ENCODE measurements at places on chromosomes 5 and 9.

GRCh38 chr5:176836811-176837706 is 26.7 kb downstream of the UNC5A start:
- DNase-seq: no peak

DNA sequence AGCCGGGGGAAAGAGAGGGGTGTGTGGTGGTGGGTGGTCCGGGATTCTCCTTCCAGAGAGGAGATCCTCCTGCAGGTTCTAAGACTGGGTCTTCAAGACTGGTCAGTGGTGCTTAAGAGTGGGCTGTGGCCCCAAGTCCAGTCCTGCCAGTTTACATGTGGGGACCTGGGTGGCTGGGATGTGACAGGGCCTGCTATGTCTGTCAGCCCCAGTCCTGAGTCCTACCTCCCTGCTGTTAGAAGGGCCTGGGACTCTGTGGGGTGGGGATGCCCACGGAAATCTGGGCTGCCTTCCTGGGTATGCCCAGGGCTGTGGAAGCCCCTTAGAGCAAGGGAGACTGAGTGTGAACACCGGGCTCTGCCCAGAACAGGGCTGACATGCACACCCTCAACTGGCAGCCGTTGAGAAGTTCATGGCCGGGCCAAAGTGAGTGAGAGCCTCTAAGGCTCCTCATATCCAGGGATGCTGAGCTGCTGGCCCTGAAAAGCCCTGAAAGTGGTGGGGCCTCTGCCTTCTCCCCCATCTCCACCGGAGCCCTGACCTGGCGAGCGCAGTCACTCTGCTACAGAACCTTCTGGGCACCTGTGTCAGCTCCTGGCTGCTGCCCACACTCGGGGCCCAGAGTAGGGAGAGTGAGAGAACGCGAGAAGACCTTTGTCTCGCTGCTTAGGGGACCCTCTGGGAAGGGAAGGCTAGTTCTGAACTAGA is 1.7 kb downstream of the PHF2 start:
- peak; percentile 13 for DNase-seq

DNA sequence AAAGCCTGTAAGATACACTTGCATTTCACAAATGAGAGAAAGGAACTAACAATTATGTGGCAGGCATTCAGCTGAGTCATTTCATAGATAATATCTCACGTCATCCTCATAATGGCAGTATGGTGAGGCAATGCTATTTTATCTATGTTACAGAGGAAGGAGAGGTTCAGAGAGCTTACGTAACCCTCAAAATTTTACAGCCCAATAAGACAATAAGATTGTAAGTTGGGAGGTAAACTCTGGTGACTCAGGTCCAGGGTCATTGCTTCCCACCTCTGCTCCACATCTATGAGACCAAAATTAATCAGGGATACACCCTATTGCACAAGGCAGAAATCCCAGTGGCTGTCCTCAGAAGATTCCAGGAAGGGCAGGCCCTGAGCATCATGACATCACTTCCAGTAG is 309.7 kb downstream of the NSG2 start:
- DNase-seq: peak; percentile 81

- no peak for DNase-seq
Measured at GRCh38 chr9:38032266-38033110, 36.5 kb downstream of the SHB start.

DNA sequence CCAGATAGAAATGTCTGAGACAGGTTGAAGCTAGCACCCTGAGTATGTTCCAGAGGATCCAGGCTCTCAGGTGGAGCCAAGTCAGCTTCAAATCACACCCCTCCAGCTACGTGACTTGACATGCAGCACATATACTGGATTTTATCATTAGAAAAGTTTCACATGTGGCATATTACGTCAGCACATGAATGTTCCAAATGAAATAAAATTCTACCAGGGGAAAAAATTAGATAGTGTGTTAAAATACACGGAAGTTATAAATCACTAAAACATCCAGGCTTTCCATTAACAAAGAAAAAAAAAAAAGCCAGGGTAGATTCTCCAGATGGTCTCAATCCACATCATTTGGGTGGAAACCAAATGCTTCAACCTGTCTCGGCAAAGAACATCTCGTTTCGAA is 251.6 kb downstream of the MPDZ start:
- DNase-seq: no peak

- DNase-seq: peak; percentile 47
Measured at GRCh38 chr5:171893290-171893886, 107.8 kb downstream of the SMIM23 start.

DNA sequence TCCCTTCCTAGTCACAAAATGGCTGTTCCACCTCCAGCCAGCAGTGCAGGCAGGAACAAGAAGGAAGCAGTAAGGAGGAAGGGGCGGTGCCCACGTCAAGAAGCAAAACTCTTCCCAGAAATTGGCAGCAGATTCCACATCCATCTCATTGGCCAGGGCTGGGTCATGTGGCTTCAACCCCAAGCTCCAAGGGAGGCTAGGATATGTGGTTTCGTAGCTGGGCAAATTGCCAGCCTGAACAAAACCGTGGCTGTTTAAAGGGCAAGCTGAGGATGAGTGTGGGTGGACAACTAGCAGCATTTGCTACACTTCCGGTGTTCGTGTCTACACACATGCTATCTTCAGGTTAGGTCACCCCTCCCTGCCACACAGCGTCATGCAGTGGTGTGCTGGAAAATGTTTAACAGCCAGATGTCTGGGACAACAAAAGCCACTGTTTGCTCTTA is 92.1 kb upstream of the MAP1B start:
- peak; percentile 37 for DNase-seq

DNA sequence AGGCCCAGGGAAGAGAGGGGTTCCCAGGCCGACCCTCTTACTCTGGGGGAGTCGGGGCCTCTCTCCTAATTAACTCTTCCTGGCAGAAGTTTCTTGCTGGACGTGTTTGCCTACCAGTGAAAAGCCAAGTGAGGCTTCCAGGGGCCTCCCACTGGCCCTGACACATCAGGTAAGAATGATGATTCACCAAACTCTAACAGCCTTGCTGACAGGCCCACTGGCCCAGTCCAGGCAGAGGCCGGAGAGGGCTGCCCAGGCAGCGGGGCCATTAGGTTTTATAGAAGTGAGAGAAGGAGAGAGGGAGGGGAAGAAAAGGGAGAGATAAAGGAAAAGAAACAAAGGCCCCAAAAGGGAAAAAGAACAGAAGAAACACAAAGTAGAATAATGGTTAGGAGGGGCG is 50.8 kb upstream of the FOXE1 start:
- DNase-seq: peak; percentile 97

GRCh38 chr9:85949586-85950335 is 8.8 kb downstream of the NAA35 start:
- no peak for DNase-seq

DNA sequence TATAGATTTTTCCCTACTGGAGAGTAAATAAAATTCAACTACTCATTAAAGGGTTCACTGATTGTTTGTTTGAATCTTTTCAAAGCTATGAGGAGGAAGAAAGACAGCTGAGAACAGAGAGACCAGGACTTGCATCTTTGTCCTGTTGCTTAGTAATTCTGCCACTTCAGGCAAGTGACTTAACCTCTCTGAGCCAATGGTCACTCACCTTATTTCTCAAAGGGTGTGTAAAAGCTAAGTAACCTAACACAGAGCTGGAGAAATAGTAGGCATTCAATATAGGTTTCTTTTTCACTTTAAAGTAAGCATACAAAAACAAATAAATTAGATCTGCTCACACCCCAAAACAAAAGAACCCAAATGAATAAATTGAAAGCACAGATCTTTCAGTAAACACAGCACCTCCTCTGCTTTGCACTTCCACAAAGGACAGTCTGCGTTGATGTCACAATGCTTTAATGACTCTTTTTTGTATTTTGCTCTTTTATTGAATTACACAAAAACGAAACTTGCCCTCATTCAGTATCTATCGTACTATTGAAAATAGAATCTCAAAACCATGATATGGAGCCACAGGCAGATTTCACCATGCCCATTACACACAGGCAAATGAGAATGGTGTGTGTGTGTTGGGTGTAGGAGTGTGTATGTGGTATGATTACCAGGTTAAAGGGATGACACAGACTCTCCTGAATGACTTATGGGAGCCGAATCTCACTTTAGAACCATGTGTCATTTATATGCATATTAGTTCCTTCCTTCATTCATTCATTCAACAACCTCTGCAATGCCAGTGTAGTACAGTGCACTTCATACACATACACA is 166.0 kb downstream of the EBF1 start:
- DNase-seq: no peak

- DNase-seq: no peak
Measured at GRCh38 chr5:132492386-132493125, 2.0 kb upstream of the IRF1 start.

DNA sequence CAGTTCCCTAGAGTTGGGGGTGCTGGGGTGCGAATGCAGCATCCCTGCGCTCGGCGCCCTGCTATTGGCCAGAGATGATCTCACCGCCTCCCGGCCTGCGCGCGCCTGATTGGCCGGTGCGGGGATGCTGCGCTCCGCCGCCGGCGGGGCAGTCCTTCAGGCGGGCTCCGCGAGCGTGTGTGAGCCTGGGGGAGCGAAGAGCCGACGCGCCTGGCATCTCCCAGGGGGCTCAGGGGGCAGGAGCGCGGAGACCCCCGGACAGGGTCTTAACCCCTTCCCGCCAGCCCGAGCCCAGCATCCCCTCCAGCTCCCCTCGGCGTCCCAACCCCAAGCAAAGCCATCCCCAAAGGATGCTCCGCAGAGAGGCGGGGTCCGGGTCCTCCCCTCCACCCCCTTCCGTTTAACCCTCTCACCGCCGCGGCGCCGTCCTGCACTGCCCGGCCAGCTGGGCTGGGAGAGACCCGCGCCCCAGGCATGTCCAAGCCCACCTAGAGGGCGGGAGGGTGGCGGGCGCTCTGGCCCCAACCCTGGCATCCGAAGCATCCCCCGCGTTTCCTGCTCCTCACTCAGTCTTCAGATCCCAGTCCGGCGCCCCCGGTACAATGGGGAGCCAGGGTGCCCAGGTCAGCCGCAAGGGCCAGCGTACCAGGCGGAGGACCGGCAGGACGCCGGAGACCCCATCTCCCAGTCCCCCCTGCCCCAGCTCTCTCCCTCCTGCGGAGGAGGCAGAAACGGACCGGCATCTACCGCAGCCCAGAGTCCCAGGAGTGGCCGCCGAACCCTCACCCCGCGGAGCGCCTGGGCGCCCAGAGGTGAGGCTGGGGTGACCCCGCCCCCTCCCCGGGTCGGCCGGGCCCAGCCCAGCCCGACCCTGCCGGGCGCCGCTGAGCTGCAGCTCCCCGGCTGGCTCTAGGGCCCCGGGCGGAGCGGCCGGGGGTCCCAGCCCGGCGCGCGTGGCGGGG is 19.3 kb upstream of the TOR2A start:
- peak; percentile 42 for DNase-seq

DNA sequence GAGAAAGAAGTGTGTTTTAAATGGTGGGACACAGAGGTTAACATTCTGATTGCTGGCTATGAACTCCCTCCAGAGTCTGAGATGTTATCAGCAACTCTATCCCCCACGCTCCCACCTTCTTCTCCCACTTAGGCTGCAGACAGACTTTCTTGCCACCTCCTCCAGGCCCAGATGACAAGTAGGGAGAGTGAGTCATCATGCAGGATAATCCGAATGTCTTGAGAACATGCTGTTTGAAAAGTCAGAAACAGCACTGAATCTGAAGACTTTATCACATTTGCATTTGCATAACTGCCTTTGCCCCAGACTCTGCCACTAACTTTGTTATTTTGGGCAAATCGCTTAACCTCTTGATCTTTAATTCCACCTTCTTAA is 139.8 kb downstream of the ESM1 start:
- DNase-seq: peak; percentile 75

DNA sequence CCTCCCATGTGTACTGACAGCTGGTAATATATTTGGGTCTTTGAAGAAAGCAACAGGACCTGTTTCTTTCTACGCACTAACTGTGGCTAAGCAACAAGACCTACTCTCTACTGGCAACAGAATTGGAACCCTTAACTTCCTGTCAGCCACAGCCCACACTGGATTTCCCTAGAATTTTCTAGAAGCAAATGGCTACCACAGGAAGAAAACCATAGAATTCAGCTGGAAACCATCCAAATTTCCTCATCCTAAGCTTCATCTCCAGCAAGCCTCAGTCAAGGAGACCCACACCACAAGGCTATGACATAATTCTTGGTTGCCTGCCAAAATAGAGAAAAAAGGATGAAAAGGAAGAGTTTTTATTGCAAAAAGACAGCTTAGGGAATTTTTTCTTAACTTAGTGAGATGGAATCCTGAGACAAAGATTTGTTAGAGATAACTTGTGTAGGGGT is 171.8 kb upstream of the TNC start:
- DNase-seq: peak; percentile 49

DNA sequence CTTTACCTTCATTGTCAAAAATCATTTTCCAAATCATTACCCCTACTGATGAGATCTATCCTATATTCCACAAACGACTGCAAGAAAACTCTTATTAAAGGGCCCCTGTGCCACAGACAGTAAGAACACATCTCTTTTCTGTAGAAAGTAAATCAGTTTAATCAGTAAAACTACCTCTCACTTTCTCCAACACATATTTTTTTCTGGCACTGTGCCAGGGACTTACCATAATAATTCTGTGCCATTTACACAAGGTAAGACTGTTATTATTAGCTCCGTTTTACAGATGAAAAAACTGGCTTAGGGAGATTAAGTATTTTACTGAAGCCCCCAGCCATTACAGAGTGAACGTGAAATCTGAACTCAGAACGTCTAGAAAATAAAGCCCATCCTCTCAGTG is 587.0 kb upstream of the COX7C start:
- DNase-seq: no peak

DNA sequence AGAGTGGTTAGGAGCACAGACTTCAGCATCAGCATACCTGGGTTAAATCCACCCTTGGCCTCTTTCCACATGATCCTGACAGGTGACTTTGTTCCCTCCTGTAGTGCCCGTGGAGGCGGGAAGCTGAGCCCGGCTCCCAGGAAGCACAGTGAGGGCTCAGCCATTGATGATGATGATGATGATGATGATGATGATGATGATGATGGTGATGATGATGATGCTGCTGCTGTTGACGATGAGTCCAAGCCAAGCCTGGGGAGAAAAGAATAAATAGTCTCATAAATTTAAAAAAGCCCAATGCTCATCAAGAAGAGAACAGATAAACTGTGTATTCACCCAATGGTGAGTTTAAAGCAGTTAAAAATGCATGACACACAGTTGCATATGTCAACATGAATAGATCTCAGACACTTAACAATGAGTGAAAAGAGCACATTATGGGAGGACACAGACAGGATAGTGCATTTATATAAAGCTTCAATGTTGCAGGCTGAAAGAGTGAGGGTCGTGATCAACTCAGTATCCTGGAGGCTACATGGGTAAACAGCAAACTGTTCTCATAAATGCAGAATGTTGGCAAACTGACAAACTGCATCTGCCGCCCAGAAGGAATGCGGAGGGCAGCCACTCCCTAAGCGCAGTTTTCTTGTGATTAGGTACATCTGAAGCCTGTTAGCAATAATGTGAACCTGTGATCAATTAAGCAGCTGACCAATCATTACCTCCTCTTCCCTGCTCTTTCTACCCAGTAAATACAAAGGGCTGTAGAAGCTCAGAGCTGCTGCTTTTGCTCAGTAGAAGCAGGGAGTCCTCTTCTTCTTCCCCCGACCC is 11.7 kb upstream of the CFAP157 start:
- peak; percentile 34 for DNase-seq

- peak; percentile 38 for DNase-seq
Measured at GRCh38 chr5:26482810-26483375, 555.5 kb downstream of the CDH9 start.

- no peak for DNase-seq
Measured at GRCh38 chr5:173056783-173057061, 570 bp downstream of the CREBRF start.

All from ELR (cell line).